Stimulated activated CD8-positive, alpha-beta memory T cell treated with anti-CD3 and anti-CD28 coated beads, Interleukin-7, amount 100 ng/mL, for 24 hours (primary cell): ENCODE measurements at places on chromosomes 7 and 10.

GRCh38 chr10:29823553-29824080 lies 188.8 kb upstream of the SVIL start:
- no peak for DNase-seq

DNA sequence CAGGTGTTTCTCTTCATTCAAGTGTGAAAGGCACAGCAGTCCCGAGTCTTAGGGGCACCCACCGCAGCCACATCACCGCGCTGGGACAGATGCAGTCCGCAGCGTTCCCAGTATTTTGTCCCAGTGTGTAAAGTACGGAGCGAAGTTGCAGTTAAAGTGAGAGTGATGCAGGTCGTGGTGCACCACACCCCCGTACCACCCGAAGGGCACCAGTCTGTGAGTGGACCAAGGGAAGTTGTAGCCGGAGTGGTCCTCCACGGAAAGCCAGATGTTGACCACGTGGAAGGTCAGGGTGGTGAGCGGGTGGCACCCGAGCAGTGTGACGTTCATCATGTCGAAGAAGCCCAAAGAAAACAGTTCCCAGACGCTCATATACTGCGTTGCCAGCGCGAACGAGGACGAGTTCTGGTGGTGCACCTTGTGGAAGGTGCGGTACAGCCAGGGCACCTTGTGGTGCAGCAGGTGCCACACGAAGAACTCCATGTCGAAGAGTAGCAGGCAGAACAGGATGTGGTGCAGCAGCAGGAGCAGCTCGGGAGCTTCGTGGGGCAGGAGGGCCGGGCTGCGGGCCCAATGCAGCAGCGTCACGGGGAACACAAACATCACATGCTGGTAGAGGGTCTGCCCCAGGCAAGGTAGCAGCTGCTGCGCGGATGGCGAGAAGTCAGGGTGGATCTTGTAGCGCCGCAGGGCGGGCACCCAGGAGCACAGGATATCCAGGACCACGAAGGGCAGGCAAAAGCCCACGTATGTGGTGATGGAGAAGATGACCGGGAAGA lies 526 bp downstream of the CH25H start:
- DNase-seq = no peak

DNA sequence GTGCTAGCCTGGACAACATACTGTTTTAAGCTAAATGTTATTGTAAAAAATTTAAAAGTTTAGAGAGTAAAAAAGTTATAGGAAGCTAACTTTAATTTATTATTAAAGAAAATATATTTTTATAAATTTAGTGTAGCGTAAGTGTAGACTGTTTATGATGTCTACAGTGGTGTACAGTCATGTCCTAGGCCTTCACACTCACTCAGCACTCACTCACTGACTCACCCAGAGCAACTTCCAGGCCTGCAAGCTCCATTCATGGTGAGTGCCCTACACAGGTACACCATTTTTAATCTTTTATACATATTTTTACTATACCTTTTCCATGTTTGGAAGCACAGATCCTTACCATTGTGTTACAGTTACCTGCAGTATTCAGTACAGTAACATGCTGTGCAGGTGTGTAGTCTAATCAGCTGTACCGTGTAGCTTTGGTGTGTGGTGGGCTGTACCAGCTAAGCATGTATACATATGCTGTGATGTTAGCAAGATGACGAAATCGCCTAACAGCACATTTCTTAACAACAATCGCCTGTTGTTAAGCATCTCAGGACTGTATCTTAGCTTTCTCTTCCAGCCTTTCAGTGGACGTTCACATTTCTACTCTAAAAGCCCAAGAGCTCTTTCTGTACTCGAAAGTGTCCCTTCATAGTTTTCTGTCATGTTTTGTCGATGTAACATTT lies 12.5 kb downstream of the RNF32 start:
- no peak for DNase-seq

DNA sequence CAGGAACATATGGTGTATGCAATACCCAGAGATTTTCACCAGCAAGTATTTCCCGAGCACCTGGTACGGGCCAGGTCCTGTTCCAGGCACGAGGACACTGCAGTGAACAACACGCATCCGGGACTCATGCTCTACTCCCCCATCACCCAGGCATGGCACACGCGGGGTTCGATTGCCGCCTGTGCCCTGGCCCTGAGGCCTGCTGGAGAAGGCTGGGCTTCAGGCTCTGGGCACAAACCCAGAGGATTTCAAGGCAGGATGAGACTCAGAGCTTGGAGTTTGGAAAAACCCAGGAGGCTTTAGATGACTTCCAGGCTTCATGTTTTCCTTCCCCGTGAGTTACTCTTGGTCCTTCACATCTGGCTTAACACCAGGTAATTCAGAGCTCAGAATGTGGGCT lies 143.5 kb downstream of the NEURL1 start:
- no peak for DNase-seq

GRCh38 chr10:117166418-117167345 lies 28.6 kb upstream of the VAX1 start:
- no peak for DNase-seq

DNA sequence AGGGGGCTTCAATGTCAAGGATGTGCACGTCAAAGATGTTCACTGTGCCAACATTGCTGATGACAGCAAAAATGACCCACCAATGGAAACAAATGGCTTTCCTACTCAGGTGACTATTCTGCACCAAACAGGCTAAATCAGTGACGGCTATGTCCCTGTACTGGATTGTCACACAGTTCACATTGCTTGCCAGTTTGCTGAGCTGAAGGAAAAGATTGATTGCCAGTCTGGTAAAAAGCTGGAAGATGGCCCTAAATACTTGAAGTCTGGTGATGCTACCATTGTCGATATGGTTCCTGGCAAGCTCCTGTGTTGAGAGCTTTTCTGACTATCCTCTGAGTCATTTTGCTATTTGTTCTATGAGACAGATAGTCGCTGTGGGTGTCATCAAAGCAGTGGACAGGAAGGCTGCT lies 202.2 kb upstream of the ETV1 start:
- no peak for DNase-seq

DNA sequence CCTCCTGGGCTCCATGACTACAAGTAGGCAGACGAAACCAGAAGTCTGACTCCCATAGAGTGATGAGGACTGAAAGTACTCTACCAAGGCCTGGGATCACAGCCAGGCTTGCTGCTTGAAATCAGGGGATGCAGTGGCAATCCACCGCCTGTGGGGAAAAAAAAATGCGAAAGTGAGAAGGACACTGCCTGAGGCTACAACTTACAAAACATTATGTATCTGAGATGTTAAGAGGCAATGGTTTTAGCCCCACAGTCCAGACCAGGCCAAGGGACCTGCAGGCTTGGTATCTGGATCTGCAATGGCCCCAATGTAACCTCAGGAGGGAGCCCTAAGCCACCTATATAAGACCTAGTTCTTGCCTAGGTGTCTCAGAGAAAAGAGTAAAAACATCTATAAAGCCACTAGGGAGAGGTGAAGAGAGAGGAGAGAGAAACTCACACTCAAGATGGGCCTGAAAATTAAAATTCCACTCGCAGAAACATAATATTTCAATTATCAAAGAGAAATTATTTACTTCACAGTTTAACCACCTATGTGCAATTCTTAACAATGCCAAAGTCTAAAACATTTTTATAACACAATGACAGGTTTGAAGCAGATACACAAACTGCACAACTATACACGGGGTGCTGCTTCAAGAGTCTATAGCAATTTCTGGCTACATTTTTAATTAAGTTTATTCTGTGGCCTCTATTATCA lies 13.9 kb downstream of the DNAJC1 start:
- DNase-seq = no peak
